Camera-type eye (tissue), 1 donor: ENCODE measurements at places on chromosomes 12 and 14. TPM values are rescaled to one million over a fixed set of nuclear protein-coding genes. Genes with fewer than 3 reads are reported as not detected.

The WBP11 gene
- 36.7 TPM for total RNA-seq

The AICDA gene
- total RNA-seq = 0.66 TPM

The ATP23 gene
- 10.9 TPM for total RNA-seq

The TBX3 gene
- 13.9 TPM for total RNA-seq

The CRACR2A gene
- 2.7 TPM for total RNA-seq
